ENCODE measurements at places on chromosomes 3 and 15.

DNA sequence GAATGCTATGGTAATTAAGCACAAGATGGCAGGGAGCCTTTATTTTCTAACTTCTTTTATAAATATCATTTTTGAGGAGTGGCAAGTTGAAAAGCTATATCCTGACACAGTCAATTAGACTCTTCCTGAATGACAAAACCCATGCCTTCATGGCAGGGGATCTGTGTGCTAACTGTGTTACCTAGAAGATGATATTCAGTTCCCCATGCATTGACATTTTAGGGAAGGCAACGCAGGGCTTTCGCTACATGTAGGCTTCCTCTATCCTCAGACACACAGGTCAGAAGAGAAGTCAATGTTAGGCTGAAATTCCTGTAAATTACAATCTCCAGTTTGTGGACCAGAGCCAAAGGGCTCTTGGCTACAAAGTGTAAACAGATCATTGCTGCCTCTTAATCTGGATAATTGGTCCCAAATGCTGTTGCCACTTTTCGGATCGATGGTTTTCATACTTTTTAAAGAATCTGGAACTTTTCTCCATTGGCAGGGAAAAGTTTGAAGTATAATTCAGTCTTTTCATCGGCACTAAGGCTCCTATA is 22.6 kb upstream of the NR2F2 start:
- DNase-seq, result no peak

GRCh38 chr3:64509206-64509605 is 178.6 kb downstream of the ADAMTS9 start:
- DNase-seq, result no peak

- DNase-seq, result no peak
Observed at GRCh38 chr3:53267766-53268165, 11.9 kb upstream of the TKT start.

DNA sequence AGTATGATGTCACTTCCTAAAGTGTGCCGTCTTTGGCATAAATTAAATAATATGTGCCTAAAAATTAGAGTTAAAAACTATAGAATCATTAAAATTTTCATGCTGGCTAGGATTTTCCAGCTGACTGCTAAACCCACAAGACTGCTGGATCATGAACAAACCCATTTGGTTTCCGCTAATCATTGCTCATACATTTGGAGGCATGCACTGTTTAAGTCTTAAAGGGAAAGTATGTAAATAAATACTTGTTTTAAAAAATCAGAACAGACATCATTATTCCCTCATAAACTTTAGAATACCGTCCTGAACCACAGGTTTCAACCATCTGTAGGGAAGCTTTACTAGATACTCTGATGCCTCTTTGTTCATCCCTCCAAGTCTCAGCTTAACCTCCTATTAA is 26.5 kb downstream of the ATP6V1A start:
- DNase-seq, result no peak

- no peak for DNase-seq
Observed at GRCh38 chr3:54123003-54123775, 837 bp downstream of the CACNA2D3 start.

- DNase-seq, result peak; percentile 94
Observed at GRCh38 chr15:66865622-66866611, 163.9 kb downstream of the SMAD6 start.

DNA sequence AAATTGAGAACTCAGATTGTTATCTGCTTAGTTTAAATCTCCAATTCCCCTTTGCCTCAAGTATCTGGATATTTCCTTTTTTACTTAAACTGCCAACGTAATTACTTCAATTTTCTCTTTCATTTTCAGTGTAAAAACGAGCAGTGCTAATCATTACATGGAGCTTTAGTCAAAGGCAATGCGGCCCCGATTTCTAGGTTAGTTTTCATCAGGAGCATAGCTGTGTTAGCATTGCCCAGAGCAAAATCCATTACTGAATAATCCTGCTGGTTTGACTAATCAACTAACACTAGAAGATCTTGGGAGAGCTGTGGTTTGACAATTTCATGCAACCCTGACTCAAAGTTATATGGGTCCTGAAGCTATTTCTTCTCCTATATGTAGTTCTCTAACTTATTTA is 46.2 kb downstream of the ZPLD1 start:
- no peak for DNase-seq

Measured in Kasumi-1 (cell line).